SK-N-SH (cell line): ENCODE measurements at places on chromosomes 5 and 9. TPM values are rescaled to one million over a fixed set of nuclear protein-coding genes. Genes with fewer than 3 reads are reported as not detected.

DNA sequence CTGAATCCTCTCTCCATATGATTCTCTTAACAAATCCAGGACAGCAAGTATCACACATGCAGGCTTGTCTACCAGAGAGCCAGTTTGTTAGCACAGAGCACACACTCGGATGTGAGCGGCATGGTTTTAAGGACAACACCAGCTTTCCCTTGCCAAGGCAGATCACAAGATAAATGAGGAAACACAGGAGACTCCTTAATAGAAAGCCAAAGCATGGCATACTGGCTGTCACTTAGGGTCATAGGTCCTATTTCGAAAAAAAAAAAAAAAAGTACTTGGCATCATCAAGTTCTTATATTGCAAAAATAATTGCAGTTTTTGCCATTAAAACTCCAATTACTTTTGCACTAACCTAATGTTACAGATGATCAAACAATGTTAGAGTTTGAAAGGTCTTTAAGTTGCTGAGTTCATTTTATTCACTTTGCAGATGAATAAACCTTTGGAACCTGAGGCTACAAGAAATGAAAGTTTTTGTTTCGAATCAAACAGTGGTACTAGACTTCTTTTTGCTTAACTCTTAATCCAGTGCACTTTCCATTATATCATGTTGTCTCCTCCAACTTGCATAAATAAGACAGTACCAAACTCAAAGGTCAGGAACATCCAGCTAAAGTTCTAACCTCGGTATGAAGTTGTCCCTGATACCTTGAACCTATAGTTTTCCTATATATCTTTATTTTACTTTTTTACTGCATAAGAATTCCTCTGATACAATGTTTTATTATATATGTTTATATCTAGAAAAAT lies 138.5 kb downstream of the MPDZ start:
- no peak for DNase-seq

Gene COX7C
- 675 and 707 TPM in 2 replicates for polyA plus RNA-seq

Gene PCDHB7
- polyA plus RNA-seq = 1.5 and 1.7 TPM in 2 replicates

DNA sequence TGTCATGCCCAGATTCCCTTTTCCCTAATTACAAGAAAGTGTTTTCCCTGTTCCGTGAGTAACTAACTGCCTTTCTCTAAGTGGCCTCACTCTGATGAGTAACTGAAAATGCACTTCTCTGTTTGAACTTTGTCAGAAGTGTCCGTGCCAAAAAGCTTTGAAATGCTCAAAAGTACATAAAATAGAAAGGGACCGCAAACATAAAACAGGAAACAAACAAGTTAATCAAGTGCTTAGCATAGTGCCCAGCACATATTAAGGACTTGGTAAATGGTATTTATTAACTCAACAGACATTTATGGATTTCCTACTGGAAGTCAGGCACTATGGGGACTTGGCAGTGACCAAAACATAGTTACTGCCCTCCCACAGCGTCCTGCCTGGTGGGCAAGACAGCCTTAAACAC lies 22.3 kb downstream of the AQP3 start:
- DNase-seq = no peak

Gene ARSI
- polyA plus RNA-seq = 0.03 and 0.20 TPM in 2 replicates

Gene BTNL3
- polyA plus RNA-seq = not detected in 2 replicates

GRCh38 chr5:523441-524222 lies 617 bp downstream of the SLC9A3 start:
- DNase-seq = no peak

DNA sequence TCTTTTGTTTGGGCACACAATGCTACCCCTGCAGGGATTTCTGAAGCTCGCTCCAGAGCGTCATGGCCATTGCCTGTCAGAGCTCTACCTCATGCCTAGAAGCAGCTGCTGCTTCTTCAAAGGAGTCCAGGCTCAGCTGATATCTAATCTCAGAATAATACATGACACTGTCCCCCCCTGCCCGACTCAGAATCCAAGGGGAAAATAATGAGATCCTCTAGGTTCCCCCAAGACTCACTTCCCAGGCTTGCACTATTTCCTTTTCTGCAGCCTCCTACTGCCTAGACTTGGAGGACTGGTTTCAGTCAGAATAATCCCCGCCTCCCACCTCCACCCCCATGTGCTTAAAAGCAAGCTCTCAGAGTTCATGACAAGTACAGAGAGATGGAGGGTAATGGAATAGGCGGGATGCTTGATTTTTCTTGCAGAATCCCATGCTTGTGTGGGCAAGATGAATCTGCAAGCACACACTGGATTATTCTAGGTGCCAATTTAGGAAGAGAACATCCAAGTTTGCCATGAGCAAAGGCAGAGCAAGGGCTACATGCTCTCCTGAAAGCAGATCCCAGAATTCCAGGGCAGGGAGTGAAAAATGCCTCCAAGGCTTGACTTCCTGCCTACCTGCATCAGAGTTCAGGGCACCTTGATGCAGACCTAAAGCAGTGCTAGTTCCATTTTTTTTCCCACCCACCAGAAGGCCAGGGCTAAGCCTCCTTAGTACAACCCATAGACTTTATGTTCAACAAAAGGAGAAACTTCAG lies 97.4 kb upstream of the IFNK start:
- no peak for DNase-seq

Gene PCDHB2
- polyA plus RNA-seq = 1.6 and 1.8 TPM in 2 replicates

DNA sequence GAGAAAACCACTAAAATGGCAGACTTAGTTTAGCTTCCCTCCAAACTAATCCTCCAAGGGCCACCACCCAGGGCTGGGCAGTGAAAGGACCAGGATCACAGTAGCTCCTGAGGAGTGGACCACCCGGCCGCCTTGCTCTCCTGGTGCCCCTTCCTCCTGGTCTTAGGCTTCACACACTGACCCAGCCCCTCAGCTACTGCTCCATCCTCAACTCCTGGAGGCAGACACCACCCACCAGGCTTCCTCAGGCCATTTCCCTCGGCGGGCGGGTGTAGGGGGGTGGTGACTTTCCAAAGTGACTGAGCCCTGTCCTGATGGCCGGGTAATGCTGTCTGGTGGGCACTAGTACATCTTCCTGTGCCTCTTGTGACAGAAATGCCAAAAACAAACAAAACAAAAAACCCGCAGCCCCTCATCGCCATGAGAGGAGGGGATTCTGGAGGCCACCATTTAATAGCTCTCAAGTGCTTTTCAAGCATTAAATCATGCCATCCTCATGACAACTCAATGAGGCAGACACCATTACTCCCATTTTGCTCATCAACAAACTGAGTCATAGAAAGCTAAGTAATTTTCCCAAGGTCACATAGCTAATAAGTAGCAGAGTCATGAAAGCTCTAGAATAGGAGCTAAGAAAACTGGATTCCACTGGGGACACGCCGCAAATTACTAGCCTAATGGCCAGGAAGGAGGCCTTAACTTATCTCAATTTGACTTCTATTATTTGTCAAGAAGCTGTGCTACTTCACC lies 91.3 kb upstream of the LRRTM2 start:
- no peak for DNase-seq

Gene SLC36A2
- not detected in 2 replicates for polyA plus RNA-seq

DNA sequence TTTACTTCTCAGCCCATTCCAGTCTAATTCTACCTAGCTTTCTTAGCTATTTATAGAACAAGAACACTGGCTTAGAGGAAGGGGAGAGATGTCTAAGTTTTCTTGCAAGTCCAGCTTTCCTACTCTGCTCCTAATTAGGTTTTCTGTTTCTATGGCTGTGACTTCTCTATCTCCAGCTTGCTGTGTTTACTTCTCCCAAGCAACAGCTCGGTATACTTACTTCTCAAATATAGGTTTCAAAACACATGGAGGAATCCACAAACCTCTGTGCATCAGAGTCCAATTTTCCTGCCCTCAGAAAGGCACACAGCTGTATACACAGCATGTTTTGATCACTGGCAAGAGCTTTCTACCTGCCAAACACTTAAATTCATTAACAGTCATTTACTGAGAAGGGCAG lies 17.4 kb upstream of the HMGCR start:
- DNase-seq = no peak

DNA sequence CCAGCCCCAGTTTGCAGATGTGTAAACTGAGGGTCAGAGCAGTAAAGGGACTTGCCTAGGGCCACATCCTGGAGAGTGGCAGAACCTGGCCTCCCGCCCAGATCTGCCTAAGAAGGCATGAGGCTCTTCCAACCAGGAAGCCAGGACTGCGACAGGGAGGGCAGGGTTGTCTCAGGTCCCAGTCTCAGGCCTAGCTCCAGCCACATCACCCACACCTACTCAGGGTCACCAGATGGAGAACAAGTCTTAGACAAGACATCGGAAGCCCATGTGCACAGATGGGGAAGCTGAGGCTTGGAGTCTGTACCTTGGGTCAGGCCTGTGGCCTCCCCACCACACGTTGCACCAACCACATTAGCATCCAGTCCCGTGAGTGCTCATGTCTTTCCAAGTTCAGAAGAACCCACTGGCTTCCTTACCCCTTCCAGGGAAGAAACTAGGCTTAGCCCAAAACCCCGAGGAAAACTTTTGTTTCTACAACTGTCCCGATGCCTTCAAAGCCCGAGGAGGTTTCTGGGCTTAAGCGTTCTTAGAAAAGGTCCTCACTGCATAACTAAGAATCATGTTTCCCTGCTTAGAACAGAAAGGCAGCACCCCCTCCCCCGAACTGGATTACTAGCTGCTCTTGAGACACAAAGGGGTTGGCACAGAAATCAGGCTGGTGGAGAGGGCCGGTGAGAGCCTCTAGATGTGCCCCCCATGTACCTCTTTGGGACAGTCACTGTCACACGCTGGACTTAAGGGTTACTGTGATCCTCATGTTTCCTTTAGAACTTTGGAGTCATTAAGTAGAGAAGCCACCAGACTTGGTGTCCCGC lies 2.2 kb downstream of the FAM78A start:
- no peak for DNase-seq

Gene EMB
- 15.5 and 22.6 TPM in 2 replicates for polyA plus RNA-seq

DNA sequence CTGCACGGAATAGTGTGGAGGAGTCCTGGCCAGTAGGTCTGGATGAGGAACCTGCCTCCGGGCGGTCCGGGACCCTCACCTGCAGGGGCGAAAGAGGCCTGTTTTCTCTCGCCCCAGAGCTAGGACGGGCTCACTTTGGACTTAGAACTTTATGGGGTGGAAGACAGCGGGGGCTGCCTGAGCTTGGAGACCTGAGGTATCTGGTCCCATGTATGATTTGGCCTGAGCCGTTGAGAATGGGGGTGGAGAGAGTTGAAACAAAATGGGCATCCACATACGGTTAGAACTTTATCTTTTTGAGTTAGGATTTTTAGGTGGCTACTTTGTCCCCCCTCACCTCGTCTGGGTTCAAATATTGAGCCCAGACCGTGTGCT lies 681 bp upstream of the ETF1 start:
- DNase-seq = peak; percentile 63

DNA sequence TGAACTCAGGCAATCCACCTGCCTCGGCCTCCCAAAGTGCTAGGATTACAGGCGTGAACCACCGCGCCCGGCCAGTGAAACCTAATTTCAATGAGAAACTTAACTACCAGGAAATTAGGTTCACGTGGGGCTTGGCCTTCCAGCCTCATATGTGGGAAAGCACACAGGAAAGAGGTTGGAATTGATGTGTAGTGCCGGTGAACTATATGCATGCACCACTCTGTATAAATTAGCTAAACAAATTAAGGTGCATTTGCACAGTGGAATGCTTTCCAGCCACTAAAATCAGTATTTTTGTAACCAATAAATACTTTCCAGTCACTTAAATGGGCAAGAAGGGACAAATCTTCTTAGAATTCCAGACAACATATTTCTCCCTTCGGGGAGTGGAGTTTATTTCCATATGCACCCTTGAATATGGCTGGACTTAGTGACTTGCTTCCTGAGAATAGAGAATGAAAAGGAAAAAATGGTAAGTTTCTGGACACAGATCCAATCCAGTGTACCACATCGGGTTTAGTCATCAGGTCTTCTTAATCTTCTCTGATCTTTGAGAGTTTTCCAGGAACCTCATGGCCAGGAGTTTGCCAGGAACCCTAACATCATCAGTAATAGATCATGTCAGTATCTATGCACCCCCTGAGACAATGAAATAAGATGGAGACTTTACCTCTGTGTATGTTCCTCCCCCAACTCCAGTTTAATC lies 24.9 kb downstream of the ATOX1 start:
- DNase-seq = no peak

- DNase-seq = no peak
Observed at GRCh38 chr9:84169240-84169639, 171.3 kb downstream of the SLC28A3 start.

Gene FSD1L
- polyA plus RNA-seq = 0.76 and 1.0 TPM in 2 replicates

Gene HTR4
- not detected in 2 replicates for polyA plus RNA-seq

GRCh38 chr9:129267141-129267540 lies 89.1 kb upstream of the IER5L start:
- no peak for DNase-seq

DNA sequence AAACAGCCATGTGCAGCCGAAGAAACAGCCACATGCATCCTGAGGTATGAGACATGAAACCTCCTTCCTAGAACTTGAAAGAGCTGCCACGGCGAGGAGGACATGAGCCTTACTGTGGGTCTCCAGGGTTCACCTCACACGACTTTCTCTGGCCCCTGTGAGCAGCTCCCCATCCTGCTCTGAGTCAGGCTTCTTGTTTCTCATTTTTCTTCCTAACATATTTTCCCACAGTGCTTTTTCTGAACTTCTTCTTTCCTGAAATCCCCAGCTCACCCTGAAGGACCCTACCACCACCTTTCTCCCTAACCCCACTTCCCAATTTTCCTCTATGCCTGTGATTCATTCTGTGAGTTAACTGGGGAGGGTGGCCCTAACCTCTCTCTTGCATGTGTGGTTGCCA lies 33.7 kb upstream of the ADRB2 start:
- DNase-seq = no peak
